ENCODE measurements at places on chromosomes 11 and 22. TPM values are rescaled to one million over a fixed set of nuclear protein-coding genes. Genes with fewer than 3 reads are reported as not detected.

DNA sequence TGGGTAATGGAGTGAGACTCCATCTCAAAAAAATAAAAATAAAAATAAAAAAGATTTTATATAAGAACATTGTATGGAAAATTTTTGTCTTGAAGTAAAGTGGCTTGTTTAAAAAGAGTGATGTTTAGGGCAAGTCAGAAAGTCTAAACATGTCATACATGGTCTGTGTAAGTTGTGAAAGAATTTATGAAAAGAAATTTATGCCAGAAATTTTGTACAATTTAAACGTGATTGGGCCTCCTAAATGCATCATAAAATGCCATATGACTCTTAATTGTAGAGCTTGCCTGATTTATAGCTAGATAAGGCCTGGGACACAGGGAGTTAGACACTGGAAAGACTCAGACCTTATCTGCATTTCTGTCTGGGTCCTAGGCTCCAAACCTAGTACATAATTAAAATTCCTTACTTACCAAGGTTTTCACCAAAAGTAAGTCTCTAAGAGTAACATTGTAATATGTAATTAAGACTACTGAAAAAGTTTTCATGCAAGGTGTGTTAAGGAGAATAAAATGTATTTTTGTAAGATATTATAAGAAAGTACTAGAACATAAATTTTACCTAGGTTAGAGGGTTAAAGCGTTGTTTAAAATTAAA is 110.5 kb downstream of the AASDHPPT start:
- no peak for DNase-seq

DNA sequence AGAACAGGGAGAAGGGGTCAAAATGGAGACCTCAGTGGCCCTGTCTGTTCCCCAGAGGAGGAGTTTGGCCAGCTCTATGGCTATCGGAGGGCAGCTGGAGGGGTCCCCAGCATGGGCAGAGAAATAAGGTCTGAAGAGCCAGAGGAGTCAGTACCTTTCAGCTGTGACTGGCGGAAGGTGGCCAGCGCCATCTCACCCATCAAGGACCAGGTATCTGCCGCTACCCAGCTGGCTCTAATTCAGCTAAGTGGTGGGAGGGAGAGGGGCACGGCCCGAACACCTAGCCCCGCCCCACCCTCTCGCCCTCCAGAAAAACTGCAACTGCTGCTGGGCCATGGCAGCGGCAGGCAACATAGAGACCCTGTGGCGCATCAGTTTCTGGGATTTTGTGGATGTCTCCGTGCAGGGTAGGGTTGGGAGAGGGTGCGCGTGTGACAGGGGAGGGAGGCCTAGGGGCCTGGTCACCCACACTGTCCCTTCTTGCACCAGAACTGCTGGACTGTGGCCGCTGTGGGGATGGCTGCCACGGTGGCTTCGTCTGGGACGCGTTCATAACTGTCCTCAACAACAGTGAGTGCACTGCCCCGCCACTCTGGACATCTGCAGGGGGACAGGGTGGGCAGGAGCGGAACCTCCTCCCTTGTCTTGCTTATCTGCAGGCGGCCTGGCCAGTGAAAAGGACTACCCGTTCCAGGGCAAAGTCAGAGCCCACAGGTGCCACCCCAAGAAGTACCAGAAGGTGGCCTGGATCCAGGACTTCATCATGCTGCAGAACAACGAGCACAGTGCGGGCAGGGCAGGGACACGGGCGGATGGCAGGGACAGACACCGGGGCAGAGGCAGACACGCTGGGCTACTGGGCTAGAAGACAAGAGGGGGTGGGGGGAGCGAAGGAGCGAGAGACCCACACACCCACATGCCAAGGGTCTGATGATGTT is 2.8 kb downstream of the CTSW start:
- DNase-seq, result no peak

- DNase-seq, result no peak
Measured at GRCh38 chr11:94584978-94585377, 17.8 kb downstream of the PIWIL4 start.

GRCh38 chr11:26204101-26204500 is 127.8 kb upstream of the ANO3 start:
- DNase-seq, result no peak

Gene TMEM191B
- 14.3 TPM for total RNA-seq

DNA sequence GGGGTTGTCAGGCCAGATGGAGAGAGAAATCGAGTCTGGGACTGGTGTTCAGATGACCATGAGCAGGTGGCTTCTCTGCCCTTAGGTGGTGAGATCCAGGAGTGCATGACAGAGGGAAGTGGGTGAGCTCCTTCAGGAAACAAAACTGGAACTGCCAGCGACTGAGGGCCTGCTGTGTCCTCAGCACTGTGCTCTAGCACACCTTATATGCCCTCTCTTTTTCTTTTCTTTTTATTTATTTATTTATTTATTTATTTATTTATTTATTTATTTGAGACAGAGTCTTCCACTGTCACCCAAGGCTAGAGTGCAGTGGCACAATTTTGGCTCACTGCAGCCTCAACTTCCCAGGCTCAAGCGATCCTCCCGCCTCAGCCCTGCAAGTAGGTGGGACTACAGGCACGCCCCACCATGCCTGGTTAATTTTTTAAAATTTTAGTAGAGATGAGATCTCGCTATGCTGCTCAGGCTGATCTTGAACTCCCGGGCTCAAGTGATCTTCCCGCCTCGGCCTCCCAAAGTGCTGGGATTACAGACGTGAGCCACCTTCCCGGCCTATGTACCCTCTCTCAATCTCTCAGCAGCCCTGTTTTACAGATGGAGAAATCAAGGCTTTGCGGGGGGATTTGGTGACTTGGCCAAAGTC is 14.8 kb upstream of the RASD2 start:
- no peak for DNase-seq

DNA sequence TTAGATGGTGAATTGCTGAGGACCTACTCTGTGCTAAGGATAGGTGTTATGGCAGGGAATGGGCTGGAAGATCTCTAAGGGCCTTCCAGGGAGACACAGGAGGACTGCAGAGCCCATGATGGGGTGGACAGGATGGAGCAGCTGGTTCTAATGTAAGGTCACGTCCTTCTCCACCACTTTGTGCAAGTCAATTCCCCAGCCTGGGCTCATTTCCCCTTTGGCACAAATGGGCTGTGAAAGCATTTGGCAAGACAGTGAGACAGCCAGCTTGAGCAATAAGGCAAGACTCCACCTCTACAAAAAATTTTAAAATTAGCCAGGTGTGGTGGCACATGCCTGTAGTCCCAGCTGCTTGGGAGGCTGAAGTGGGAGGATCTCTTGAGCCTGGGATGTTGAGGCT is 81.4 kb upstream of the THY1 start:
- no peak for DNase-seq

All from cardiac muscle cell (in vitro differentiated cells and primary cell).